ENCODE measurements at places on chromosomes 11 and 22. TPM values are rescaled to one million over a fixed set of nuclear protein-coding genes. Genes with fewer than 3 reads are reported as not detected.

The OVCH2 gene
- polyA plus RNA-seq: not detected

The TRIM29 gene
- not detected for polyA plus RNA-seq

The EFCAB6 gene
- 0.14 TPM for polyA plus RNA-seq

The CASP5 gene
- not detected for polyA plus RNA-seq

The OR52K2 gene
- not detected for polyA plus RNA-seq

The RHBDD3 gene
- 4.7 TPM for polyA plus RNA-seq

The MS4A12 gene
- not detected for polyA plus RNA-seq

The C11orf16 gene
- polyA plus RNA-seq: not detected

The TREH gene
- not detected for polyA plus RNA-seq

The CLMP gene
- polyA plus RNA-seq: 0.28 TPM

The HTR3A gene
- polyA plus RNA-seq: not detected

The MIAT gene
- 0.06 TPM for polyA plus RNA-seq

The SHANK2 gene
- polyA plus RNA-seq: not detected
